ENCODE measurements at places on chromosomes 11 and 22.

DNA sequence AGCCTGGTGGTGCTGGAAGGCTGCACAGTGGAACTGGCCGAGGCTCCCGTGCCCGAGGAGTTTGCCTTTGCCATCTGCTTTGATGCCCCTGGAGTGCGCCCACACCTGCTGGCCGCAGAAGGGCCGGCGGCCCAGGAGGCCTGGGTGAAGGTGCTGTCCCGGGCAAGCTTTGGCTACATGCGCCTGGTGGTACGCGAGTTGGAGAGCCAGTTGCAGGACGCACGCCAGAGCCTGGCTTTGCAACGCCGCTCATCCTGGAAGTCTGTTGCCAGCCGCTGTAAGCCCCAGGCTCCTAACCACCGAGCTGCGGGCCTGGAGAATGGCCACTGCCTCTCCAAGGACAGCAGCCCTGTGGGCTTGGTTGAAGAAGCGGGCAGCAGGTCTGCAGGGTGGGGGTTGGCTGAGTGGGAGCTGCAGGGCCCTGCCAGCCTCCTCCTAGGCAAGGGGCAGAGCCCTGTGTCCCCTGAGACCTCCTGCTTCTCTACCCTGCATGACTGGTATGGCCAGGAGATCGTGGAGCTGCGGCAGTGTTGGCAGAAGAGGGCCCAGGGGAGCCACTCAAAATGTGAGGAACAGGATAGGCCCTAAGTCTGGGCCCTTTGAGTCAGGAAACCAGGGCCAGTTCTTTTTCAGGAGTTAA lies 1.9 kb upstream of the SMDT1 start:
- DNase-seq, result no peak

DNA sequence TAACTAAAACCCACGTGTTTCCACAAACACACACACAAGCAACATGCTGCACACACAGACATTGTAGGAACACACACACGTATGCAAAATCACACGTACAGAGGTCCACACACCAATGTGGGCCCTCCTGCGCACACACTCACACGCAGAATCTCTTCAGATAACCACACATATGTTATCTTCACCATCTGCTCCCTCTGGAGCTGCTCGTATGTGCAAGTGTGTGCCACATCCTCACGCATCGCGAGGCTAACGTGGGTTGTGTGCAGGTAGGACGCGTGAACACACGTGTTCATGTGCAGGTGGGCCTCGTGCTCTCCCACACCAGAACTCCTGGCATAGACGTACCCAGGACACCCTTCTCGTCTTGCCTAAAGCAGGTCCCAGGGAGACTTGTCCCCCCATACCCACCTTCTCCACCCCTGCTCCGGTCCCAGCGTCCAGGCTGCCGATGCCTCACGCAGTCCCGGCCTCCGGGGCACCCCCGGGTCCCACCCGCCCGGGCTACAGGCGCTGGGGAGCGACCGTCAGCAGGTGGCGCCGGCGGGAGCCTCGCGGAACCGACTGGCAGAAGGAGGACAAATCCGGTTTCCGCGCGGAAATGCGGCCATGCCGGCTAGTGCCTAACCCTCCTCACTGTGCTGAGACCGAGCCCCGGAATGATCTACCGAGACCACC lies 10.3 kb upstream of the IGSF9B start:
- no peak for DNase-seq

- DNase-seq, result no peak
These were observed 12.3 kb downstream of the RELT start for GRCh38 chr11:73388265-73389133.

DNA sequence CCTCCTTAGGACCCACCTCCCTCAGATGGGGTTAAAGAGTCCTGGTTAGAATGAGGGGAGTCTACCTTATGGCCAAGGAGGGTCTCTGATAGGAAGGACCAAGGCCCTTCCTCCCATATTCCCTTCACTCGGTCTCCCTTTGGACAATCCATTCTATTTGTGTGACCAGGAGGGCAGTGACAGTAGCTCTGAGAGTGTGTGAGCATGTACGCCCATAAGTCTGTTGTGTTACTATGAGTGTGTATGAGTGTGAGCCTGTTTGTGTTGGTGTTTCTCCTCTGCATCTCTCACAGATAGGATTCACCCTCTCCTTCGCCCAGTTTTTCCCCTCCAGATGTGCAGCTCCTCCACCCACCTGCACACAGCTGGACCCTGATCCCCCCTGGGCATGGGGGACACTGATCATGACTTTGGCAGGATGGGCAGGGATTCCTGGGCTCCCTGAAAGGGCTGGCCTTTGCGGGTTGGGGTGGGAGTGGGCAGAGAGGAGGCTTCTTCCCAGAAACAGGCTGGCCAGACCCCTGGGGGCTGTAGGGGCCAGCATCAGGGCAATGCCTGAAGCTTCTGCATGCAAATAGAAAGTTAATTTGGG lies 14.5 kb downstream of the PHLDB1 start:
- DNase-seq, result peak; percentile 7

DNA sequence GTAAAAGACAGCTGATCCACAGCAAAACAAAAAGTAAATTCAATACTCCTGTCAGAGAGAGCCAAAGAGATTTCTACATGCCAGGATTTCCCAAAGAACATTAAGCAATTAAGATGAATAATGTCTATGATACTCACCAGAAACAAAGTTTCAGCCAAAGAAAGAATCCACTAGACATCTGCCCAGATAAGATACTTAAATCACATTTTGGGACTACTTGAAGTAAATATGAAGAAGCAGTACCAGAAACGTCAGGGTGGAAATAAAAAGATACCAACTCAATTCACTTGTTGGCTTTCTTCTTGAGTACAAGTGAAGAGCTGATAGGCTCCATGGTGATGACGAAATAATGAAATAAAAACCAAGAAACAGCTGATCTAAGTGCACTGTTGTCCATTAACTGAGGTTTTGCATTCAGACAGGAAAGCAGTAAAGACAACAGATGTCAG lies 31.6 kb upstream of the ARHGAP32 start:
- DNase-seq, result no peak

DNA sequence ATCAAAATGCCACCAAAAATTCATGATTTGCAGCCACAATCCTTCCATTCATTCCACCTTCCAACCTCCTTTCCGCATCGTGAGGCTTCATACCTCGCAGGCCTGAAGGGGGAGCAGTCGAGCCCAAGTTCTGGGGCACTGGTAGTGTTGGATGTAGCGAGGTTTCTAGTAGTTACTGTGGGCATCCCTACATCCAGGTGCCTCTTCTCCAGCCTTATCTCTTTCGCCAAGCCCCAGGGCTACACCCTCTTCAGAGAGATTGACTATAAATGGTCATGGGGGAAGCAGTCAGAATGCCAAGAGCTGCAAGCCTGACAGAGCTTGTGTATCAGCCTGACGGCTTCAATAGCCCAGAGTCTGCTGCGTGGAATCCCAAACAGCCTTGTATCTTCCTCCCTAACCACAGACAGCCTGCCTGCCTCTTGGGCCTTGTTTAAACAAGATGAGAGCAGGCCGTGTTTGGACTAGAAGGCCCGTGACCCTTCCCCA lies 28.9 kb downstream of the CLMP start:
- no peak for DNase-seq

GRCh38 chr22:37994049-37994448 lies 9.7 kb upstream of the SOX10 start:
- no peak for DNase-seq

- peak; percentile 26 for DNase-seq
These were observed 5.0 kb upstream of the RASL10A start for GRCh38 chr22:29320546-29320945.

DNA sequence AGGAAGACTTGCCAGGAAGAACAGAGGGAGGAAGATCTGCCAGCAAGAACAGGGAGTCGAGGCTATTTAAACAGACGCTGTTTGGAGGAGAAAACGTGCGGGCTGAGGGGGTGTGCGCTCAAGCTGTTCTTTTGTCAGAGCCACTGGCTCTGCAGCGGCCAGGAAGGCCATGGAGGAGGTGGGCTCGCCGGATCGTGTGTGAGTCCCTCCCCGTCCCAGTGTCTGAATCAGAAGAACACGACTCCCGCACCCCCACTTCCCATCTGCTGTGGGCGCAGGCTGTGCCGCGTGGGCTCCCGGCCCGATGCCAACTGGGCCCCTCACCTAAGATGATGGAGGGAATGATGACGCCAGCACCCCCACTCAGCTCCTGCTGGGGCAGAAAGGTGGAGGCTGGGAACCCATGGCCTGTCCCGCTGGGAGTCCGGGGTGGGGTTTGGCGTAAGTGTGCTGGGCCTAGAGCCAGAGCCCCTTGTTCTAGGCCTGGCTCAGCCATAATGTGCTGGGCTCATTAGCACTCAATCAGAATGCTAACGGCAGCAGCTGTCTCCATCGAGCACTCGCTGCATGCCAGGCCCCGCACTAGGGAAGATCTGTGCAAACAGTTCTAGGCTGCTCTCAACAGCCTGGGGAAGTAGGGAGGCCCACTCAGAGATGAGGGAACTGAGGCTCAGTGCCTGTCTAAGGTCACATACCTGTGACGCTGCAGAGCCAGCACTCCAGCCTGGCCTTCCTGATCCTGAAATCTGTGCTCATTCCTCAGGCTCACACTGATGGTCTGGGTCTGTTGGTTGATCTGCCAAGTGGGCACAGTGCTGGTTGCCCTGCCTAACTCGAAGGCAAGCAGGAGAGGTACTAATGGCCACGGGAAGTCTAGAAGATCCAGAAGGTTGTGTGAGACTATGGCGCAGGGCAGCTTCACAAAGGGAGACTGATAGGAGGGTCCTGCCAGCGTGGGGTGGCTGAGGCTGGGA lies 11.5 kb downstream of the NPTXR start:
- no peak for DNase-seq

DNA sequence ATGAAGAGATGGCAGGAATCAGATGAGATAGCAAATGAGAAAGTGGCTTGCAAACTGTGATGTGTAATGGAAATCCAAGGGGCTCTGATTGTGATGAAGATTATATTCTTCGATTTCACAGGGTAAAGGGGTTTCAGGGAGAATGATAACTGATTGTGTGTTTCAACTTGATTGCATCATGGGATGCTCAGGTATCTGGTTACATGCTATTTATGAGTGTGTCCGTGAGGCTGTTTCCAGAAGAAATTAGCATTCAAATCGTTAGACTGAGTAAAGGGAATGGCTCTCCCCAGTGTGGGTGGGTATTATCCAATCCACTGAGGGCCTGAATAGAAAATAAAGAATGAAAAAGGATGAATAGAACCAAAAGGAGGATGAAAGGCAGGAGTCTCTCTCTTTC lies 278.7 kb upstream of the LARGE1 start:
- no peak for DNase-seq

GRCh38 chr11:102471474-102471873 lies 18.9 kb upstream of the TMEM123 start:
- DNase-seq, result no peak

DNA sequence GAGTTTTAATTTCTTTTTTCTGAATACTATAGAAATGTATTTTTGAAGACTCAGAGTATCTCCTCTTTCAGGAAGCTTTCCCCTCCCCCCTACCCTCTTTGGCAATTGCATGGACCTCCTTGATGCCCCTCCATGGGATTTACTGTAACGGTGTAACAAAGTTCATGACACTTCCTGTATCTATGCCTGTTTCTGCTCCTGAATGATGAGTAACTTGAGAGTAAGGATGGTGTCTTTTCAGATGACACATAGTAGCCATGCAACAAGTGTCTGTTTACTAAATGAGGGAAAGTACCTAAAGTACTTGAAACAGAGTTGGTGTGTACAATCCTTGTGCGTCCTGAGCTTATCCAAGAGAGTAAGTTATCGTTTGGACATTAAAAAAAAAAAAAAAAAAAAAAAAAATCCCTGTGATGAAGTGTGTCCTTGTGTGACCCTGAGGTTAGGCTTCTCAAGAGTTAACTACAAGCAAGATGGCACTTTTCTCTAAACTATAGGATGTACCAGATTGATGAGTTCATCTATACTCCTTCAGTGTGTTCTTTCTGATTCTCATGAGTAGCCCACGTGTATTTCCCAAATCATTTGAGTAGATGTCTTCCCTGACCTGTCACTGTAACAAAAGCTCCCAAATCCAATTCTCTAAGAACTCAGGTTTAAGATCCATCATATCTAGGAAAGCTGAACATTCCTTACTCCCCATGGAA lies 7.4 kb downstream of the ETS1 start:
- no peak for DNase-seq

DNA sequence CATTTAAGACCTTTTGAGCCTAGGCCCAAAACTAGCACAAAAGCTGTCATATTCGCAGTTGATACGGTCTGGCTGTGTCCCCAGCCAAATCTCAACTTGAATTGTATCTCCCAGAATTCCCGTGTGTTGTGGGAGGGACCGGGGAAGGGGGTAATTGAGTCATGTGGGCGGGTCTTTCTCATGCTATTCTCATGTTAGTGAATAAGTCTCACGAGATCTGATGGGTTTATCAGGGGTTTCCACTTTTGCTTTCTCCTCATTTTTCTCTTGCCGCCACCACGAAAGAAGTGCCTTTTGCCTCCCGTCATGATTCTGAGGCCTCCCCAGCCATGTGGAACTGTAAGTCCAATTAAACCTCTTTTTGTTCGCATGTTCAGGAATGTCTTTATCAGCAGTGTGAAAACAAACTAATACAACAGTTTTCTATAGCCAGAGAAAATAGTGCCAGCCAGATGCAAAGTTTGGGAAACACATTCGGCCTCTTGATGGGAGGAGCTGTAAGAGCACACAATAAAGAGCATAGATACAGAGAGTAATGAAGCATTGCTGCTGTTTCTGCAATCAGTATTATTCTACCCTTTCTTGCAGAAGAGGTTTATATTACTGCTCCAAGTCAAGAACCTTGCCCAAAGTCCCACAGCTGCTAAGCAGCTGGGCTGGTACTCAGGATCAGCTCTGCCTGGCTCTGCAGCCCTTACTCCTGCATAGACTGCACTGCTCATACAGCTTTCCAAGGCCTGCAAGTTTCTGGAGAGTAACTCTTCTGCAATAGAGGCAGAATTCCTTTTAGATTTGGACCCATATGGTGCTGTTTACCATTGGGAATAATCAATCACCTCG lies 2.0 kb upstream of the ZNF195 start:
- no peak for DNase-seq

DNA sequence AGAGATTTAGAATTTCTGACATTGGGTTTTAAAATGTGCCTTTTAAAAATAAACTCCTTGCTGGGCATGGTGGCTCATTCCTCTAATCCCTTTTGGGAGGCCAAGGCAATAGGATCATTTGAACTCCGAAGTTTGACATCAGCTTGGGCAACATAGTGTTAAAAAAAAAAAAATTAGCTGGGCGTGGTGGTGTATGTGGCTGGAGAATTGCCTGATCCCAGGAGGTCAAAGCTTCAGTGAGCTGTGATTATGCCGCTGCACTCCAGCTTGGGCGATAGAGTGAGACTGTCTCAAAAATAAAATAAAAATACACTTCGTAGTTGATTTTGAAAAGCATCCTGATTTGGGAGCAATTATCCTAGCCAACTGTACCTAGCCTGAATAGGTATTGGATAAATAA lies 3.4 kb upstream of the APLP2 start:
- no peak for DNase-seq

GRCh38 chr11:130101661-130102060 lies 32.0 kb downstream of the APLP2 start:
- DNase-seq, result no peak

- no peak for DNase-seq
These were observed 54.4 kb upstream of the GRK2 start for GRCh38 chr11:67211656-67212436.

DNA sequence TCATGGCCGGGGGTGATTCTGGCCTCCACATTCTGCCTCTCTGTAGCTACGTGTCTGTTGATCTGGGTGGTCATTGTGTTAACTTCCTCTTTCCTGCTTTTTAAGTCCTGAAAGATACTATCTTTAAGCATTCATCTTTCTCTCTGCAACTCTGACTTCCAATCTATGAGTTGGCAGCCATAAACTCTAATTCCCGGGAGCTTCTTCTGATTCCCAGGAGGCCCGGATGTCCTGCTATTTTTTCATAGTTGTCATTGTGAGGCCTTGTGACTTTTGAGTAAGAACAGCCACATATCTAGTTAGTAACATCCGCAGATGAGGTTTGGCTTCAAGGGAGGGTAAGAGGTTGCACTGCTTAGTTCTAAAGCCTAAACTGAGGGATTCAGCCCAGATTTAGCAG lies 107.8 kb downstream of the SYN3 start:
- DNase-seq, result no peak
